AG08395 (cell line): ENCODE measurements at places on chromosomes 7 and 10.
A peak's percentile ranks its signal among the peaks of the same experiment; 100 is the strongest.

GRCh38 chr10:49089557-49090188 is 25.6 kb downstream of the VSTM4 start:
- peak; percentile 35 for DNase-seq

GRCh38 chr7:44348851-44349781 is 23.7 kb upstream of the CAMK2B start:
- no peak for DNase-seq

DNA sequence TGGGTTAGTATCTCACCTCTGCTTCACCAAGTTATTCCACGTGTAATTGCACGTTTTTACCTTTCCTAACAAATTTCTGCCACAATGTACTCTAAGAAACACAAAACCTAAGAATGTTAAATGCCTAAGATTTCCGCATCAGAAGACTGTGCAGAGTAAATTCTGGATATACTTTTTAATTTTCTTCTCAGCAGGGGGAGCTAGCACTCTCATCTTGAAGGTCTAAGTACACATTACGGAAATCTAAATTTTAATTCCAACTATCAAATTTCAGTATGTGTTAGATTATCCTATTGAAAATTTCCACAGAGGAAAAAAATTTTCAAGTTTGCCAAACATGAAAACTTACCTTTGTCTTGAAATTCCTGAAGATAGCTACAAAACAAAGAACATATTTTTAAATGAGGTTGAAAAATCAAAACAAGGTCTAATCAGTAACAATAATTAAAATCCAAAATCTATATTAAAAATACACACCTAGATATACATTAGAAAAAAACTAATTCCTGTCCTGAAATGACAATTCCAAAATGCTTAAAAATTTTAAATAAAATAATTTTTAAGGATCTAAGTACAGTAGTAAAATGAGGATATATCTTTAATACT is 10.5 kb downstream of the SKAP2 start:
- DNase-seq = peak; percentile 42

GRCh38 chr7:54946271-54946670 is 72.5 kb upstream of the EGFR start:
- no peak for DNase-seq

DNA sequence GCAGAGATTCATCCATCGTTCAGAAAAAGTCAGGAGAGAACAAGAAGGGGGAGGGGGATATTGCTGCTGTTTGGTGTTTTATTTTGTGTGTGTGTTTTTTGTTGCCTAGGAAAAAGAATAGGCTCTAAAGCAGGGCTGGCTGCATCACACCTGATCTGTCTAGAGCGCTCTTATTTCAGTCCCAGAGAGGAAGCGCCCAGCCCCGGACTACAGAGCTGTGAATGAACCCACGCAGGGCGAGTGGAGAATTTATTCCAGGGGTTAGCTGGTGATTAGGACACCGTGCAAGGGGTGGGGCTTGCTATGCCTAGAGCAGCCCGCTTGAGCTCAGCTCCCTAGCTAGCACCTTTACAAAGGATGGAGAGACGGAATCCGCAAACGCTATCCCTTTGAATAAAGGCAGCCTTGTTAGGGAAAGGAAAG is 621 bp upstream of the FAM13C start:
- DNase-seq = peak; percentile 39
